ENCODE measurements at places on chromosomes 5 and 9. TPM values are rescaled to one million over a fixed set of nuclear protein-coding genes. Genes with fewer than 3 reads are reported as not detected.

The F2R gene
- total RNA-seq, result 342 TPM

The TLX3 gene
- total RNA-seq, result 0.23 TPM

The C9 gene
- not detected for total RNA-seq

The CD274 gene
- 0.56 TPM for total RNA-seq

The SPINK1 gene
- not detected for total RNA-seq

The KLHL3 gene
- total RNA-seq, result 200 TPM

The IFNA2 gene
- total RNA-seq, result not detected

The IZUMO3 gene
- not detected for total RNA-seq

The HTR4 gene
- total RNA-seq, result not detected

The IL33 gene
- 0.31 TPM for total RNA-seq

The TMC1 gene
- total RNA-seq, result not detected

The TMEM215 gene
- total RNA-seq, result 0.18 TPM

The SHB gene
- total RNA-seq, result 18.5 TPM

The CD74 gene
- total RNA-seq, result 170 TPM

The LCN15 gene
- 0.49 TPM for total RNA-seq

The BHMT gene
- total RNA-seq, result not detected

All from endothelial cell (in vitro differentiated cells).